ENCODE measurements at places on chromosomes 1 and 21.

- DNase-seq = no peak
Measured at GRCh38 chr1:14094611-14095400, 394.8 kb downstream of the PRDM2 start.

- DNase-seq = no peak
Measured at GRCh38 chr1:229266832-229267500, 3.9 kb upstream of the RAB4A start.

- DNase-seq = no peak
Measured at GRCh38 chr1:37240897-37241296, 206.6 kb upstream of the GRIK3 start.

DNA sequence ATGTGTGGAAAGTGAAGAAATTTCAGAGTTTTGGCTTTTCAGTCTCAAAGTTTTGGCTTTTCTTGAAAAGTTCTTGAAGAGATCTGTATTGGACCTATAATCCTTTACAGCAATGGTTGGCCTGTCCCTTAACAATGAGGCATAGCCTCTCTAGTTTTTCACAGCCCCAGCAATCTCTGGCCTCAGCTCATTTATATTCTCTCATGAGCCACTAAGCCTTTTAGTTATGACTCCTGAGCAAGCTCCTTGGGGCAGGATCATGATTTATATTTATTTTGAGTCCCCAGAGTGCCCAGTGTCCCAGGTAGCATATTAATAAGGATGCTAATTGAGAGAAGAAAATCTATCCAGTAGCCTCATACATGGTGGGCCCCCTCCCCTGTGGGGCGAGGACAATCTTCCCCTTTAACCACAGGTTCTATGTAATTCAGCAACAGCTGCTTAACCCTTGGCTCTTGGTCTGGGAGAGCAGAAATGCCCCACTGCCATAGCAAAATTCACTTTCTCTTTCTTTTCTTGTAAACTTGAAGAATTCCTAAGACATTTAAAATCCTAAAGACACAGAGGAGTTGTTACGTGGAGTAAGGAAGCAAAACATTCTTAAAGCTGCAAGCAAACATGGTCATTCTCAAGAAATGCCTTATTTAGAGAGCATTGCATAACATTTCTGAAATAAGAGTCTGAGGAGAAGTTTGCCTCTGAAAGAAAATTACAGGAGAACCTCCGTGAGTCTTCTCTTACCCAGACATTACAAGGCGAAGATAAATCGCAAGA is 6.3 kb downstream of the NGF start:
- DNase-seq = no peak

DNA sequence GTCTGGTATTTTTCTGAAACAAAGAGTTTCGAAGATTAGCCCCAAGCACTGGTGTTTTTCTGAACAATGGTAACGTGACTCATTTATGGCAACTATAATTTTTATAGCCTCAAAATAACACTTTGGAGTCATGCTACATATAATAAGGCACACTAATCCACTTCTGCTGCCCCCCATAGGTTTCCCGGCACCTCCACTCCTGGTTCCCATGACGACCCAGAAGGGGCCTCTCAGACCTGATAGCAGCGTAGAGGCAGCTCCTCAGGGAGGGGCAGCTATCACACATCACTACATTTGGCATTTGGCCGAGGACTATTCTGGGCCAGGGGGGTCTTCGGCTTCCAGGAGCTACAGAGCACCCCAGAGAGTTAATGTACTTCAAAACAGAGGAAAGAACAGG is 23.3 kb downstream of the CAPN8 start:
- DNase-seq = no peak

- no peak for DNase-seq
Measured at GRCh38 chr21:38056481-38056880, 140.2 kb upstream of the KCNJ6 start.

DNA sequence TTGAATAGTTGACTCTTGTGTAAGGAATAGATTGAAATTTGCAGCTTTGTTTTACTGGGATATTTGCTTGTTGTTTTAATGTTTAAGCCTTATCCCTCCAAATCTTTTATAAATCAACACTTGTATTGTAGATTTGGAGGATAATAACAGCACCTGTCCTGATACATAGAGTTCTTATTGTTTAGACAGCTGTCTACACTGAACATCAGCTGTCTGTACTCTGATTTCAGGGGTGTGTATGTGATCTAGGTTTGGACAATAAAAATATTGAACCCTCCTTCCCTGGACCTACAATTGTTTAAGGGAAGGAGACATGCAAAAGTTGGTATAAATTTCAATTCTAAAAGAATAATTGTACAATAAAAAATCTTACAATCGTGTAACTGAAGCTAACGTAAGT is 48.3 kb upstream of the DPH5 start:
- no peak for DNase-seq

DNA sequence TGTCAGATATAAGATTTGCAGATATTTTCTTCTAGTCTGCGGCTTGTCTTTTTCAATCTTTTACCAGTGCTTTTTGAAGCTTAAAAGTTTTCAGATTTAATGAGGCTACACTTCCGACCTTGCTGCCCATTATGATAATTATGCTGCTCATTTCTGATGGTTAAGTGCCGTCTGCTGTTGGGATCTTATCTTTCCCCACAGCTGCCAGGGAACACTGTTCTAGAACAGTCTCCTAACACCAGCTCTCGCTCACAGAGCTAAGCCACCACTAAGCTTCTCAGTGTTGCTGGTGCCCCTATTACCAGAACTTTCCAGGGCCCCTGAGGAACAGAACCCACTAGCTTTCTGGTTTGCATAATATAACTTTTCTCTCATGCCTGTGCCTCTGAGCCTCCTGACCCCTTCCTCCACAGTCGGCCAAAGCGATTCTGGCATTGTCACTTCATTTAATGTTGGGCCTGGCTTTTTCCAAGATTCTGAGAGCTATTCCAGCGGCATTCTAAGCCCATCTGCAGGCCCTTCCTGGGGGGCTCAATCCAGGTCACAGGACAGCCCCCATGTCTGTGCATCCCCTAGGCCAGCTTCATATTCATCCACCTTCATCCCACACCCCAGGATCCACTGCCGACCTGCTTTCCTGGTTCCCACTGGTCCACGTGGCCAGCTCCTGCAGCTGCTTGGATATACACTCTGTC is 237.0 kb downstream of the PTPRU start:
- no peak for DNase-seq

GRCh38 chr1:225745273-225745672 is 32.4 kb upstream of the SRP9 start:
- no peak for DNase-seq

DNA sequence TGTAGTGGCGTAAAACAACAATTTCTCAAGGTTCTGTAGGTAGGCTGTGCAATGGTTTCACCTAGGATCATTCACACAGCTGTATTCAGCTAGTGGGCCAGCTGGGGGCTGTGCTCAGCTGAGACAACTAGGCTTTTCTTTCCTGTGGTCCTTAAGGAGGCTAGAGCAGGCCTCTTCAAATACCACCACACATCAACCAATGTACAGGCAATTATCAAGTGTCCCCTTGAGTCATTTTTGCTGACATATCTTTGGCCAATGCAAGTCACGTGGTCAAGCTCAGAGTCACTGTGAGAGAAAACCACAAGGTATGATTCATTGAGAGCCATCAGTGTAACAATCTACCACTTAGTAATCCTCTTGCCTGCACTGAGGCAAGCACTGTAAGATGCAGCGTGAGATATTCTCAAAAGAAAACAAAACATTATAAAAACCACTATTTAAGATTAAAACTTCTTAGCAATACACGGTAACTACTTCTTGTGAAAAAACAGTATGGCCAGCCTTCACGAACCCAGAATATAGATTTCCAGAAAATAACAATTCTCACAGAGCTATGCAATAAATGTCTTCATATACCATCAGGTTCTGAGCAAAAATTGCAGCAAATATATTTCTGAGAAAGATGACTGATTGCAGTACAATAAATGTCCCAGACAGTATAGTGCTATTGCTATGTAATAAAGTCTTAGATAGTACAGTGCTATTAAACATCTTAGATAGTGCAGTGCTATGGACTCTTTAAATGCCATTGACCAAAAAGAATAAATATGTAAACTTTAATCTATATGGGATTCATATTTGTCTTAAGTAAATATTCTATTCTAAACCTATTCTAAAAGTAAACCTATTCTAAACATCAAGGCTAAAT is 55.3 kb downstream of the NME7 start:
- peak; percentile 10 for DNase-seq

- no peak for DNase-seq
Measured at GRCh38 chr1:84303314-84303830, 1.9 kb downstream of the SAMD13 start.

GRCh38 chr1:245807954-245808719 is 653.4 kb downstream of the KIF26B start:
- DNase-seq = no peak

GRCh38 chr1:69551476-69552324 is 16.0 kb upstream of the LRRC7 start:
- DNase-seq = no peak

- DNase-seq = no peak
Measured at GRCh38 chr1:163834778-163835177, 513.0 kb downstream of the NUF2 start.

- no peak for DNase-seq
Measured at GRCh38 chr1:204480515-204480914, 14.1 kb downstream of the PIK3C2B start.

GRCh38 chr1:54285815-54286345 is 85.9 kb downstream of the MRPL37 start:
- no peak for DNase-seq

DNA sequence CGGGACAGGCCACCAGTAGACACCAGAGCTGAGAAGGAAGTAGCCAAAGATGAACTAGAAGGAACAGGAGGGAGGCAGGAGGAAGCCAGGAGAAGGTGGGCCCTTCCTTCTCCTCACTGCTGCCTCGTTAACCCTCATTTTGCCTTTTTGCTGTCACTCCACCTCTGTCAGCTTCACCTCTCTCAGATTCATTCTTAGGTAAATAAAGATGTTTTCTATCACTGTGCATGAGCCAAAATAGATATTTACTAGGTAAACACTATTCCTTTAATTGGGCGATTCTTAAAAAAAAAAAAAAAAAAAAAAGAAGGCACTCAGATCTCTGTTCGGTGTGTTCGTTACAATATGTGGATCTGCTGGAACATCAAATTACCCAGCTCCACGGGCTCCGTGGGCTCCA is 112.3 kb downstream of the GLUL start:
- DNase-seq = no peak

DNA sequence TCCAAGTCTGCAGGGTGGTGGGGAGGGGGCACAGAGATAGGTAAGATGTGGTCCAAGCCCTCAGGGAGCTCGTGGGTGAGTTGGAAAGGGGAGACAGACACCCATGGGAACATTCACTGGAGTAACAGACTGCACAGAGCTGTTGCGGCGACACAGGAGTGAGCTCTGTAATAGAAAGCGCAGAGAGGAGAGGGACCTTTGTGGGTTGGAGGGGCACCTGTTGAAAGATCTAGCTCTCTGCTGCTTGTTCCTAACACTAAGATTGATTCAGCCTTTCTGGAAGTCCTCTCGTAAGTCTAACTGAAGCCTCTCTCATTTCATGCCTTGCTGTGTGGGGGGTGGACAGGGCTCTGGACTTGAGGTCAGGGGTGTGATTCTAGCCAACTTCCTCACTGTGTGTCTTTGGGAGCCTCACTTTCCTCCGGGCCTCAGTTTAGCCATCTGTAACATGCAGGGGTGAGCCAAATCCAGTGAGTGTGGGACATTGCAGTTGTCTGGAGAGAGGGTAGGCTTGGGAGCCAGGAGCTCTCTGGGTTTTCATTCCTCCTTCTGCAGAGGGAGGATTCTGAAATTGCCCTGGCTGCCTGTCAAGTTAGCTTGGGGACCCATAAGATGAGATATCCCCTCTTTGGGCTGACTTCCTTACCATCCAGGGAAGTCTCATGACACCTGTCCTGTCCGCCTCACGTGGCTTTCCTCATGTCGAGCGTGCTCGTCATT is 2.0 kb upstream of the ACOT11 start:
- DNase-seq = no peak

GRCh38 chr21:43611598-43612369 is 47.5 kb downstream of the HSF2BP start:
- DNase-seq = no peak

GRCh38 chr1:227401562-227402342 is 83.5 kb upstream of the CDC42BPA start:
- no peak for DNase-seq

GRCh38 chr1:241061062-241061461 is 295.9 kb downstream of the RGS7 start:
- DNase-seq = no peak

GRCh38 chr21:46471514-46471913 is 12.8 kb downstream of the DIP2A start:
- DNase-seq = no peak

- no peak for DNase-seq
Measured at GRCh38 chr1:97743129-97743528, 177.7 kb downstream of the DPYD start.

GRCh38 chr1:186828611-186829454 is at the start of gene PLA2G4A:
PLA2G4A (plus strand) TSS chr1:186828949; CDS start chr1:186854355, 25,406 bp downstream.
- no peak for DNase-seq

DNA sequence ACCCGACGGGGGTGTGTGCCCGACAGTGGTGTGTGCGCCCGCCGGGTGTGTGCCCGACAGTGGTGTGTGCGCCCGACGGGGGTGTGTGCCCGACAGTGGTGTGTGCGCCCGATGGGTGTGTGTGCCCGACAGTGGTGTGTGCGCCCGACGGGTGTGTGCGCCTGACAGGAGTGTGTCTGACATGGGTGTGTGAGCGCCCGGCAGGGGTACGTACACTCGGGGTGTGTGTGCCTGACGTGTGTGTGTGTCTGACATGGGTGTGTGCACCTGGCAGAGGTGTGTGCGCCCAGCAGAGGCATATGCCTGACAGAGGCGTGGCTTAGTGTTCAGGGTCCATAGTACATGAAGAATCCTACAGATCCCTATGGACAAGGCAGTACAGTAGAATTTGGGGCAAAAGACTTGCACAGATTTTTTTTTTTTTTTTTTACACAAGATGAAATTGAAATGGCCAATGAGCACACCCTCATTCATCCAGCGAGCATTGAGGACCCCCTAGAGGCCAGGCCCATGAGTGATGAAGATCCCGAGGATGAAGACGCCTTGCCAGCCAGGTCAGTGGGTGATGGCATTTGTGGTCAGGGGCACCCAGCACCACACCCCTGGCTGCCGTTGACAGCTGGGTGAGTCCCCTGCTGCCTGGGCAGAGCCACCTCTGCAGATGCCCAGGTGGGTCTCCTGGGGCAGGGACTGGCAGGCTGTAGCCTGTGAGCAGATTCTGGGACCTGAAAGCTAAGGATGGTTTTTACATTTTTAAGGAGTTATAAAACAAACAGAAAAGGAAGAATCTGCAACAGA is 60.1 kb downstream of the ADARB1 start:
- no peak for DNase-seq

DNA sequence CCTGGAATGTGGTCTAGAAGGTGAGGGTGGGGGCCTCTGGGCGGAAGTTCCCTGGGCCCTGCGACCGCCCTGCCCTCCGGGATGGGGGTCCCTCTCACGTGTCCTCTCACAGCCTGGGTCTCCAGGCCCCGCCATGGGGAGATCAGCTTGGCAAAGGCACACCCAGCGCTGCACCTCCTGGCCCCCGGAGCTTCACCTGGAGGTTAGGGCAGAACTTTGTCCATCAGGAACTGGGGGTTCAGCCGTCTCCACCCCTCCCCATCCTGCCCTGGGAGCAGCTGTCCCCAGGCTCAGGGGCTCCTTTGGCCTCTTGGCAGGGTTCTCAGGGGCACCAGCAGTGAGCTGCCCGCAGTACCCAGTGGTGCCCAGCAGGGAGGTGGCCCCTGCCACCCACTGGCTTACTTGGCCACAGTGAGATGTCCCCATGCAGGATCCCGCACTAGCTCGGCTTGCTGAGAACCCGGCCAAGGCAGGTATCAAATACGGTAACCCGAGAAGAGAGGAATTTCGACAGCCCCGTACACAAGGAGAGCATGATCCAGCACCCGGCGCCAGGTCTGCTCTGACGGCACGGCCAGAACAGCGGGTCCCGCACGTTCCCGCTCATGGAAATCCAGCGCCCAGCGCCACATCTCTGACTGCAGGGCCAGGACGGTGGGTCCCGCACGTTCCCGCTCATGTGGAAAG is 36.7 kb downstream of the RRP1 start:
- DNase-seq = no peak
